ENCODE measurements at places on chromosomes 13 and 19. TPM values are rescaled to one million over a fixed set of nuclear protein-coding genes. Genes with fewer than 3 reads are reported as not detected.

GRCh38 chr19:17020823-17021222, 5.8 kb downstream of the CPAMD8 start:
- DNase-seq: no peak
- no peak overlapping the region for H3K27ac ChIP-seq
- H3K36me3 ChIP-seq: peaks cover 2% of the 10 kb centered on the region
- H3K4me1 ChIP-seq: no peaks in the 10 kb centered on the region
- no peak overlapping the region for H3K4me3 ChIP-seq

DNA sequence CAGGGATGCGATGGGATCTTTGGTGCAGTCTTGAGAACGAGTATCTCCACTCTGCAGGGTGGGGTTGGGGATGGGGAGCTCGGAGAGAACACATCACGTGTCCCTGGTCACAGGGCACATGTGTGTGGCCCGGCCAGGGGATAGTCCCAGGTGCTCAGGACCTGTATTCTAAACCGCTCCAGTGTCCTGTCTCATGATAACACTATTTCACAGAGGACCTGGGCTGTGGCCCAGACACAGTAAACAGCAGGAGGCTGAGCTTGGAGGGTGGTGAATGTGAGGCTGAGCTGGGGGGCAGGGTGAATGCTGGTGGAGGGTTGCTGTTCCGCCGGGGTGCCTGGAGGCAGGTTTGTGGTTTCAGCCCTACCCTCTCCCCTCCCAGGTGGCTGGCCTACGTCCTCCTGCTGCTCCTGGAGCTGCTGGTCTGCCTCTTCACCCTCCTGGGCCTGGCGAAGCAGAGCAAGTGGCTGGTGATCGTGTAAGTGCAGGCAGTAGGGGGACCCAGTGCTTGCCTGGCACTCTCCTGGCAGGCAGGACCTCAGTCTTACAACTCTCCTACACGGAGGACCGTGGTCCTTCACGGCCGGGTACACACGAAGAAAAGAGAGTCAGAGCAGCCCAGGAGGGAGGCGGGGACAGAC, 11.1 kb downstream of the TTYH1 start:
- peaks cover 16% of the 10 kb centered on the region for H3K27me3 ChIP-seq
- H3K4me1 ChIP-seq: peaks cover 2% of the 10 kb centered on the region
- DNase-seq: no peak
- no peak overlapping the region for H3K27ac ChIP-seq
- no peak overlapping the region for H3K4me3 ChIP-seq
- no peaks in the 10 kb centered on the region for H3K36me3 ChIP-seq

Gene CDX2
- total RNA-seq: not detected

Gene TMEM190
- not detected for total RNA-seq

- no peaks in the 10 kb centered on the region for H3K4me1 ChIP-seq
- no peak overlapping the region for H3K27ac ChIP-seq
- H3K36me3 ChIP-seq: no peaks in the 10 kb centered on the region
- H3K4me3 ChIP-seq: no peak overlapping the region
- H3K27me3 ChIP-seq: no peaks in the 10 kb centered on the region
Observed at GRCh38 chr19:28840891-28841290, 372.1 kb downstream of the UQCRFS1 start.

Gene CERS1
- not detected for total RNA-seq

GRCh38 chr13:63944911-63945310, 2529.3 kb upstream of the PCDH20 start:
- H3K27me3 ChIP-seq: no peaks in the 10 kb centered on the region
- no peaks in the 10 kb centered on the region for H3K4me1 ChIP-seq
- no peak overlapping the region for H3K27ac ChIP-seq
- no peaks in the 10 kb centered on the region for H3K36me3 ChIP-seq

GRCh38 chr19:40933025-40933424, 51.0 kb upstream of the CYP2A7 start:
- no peak overlapping the region for H3K27ac ChIP-seq
- no peaks in the 10 kb centered on the region for H3K36me3 ChIP-seq
- peaks cover 30% of the 10 kb centered on the region for H3K27me3 ChIP-seq
- no peak overlapping the region for H3K4me3 ChIP-seq

Data from activated CD8-positive, alpha-beta memory T cell treated with anti-CD3 and anti-CD28 coated beads, Interleukin-2, amount 10 ng/mL, durations not matched to agents 7 days and 5 days (primary cell).